Dermis blood vessel endothelial cell (primary cell): ENCODE measurements at places on chromosomes 7 and 10.

GRCh38 chr7:145106001-145106400 is 270.1 kb upstream of the TPK1 start:
- DNase-seq, result no peak

- DNase-seq, result no peak
Measured at GRCh38 chr10:50579491-50580261, 44.1 kb downstream of the SGMS1 start.

DNA sequence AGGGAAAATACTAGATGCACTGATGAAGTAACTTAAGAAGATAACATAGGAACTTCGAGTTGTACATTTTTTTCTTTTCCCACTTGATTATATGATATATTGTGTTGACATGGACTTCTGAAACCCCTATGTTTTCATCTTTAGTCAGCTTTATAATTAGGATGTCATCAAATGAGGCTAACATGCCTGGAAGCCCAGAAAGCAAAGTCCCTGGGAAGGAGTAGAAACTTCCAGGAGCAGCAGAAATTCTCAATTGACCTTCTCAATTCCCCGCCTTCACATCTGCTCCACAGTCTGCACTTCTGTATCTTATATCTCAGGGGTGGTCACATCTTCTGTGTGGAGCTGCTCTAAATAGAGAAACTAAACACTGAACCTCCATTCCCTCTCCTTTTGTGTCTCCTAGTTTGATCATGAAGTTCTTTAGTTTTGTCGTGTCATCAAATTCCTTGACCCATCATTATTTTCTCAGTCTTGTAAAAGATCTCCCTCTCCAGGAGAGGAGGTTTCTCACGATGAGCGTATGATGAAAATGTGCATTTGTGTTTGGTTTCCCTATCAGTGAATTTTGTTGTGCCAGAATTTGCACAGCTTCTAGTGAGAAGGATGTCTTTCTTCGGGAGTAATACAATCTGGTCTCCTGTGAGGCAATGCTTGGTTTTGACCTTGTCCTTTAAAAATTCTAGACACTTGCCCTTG is 303.3 kb downstream of the SUGCT start:
- no peak for DNase-seq

- DNase-seq, result no peak
Measured at GRCh38 chr10:32905466-32905865, 52.6 kb downstream of the ITGB1 start.

DNA sequence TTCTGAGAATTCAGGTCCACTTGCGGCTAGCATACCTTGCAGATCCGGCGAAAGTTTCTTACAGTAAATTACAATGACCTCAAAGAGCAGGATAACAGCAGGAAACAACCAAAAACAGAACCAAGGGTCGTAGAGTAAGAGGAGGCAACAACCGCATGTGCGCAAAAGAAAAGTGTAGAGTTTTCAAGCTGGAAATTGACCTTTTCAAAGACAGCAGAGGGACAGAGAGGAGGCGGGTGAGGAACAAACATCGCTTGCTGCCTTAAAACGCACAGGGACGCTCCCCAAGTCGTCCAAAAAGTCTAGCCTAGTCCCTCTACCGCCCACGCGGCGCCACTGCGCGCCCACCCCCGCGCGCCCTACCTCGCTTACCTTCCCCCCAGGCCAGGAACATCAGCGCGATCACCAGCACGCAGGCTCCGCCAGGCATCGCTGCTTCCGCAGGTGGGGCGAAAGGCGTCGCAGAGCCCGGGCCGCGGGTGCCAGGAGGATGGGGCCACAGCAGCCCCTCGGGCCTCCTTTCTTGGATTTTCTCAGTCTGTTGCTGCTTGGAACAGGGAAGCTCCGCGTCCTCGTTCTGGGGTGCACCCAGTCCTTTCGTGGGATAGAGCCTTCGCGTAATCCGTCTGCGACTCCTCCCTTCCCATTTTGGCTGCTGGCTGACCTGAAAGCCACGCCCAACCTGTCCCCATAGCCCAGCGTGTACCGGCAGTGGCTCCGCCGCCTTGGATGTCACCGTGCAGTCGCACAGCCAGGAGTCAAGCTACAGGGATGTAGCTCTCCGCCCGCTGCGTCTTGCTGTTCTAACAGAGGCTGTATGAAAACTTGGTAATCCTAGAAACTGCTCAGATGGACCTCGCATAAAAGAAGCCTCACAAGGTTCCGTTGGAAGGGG is at the start of gene VWDE:
Gene VWDE (minus strand): TSS at position 579 of the 895 bp plus-strand sequence. CDS start 149 bp downstream, at position 430.
- peak; percentile 9 for DNase-seq

DNA sequence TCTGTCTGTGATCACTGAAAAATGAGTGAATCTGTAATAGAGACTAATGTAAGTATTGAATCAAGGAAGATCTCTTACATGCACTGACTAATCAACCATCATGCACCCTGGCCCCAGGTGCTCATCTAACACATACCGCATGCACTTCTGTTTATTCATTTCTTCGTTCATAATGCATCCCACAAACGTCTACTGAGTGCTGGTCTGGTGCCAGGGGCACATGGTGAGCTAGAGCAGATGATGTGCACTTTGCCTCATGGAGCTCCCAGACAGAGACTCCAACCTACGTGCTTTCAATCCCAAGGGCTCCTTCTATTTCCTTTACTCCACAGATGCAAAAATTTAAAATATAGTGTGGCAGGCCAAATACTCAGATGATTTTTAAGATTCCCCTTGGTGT is 10.7 kb downstream of the C10orf90 start:
- no peak for DNase-seq

GRCh38 chr10:8403711-8404371 is 349.4 kb downstream of the GATA3 start:
- DNase-seq, result no peak

DNA sequence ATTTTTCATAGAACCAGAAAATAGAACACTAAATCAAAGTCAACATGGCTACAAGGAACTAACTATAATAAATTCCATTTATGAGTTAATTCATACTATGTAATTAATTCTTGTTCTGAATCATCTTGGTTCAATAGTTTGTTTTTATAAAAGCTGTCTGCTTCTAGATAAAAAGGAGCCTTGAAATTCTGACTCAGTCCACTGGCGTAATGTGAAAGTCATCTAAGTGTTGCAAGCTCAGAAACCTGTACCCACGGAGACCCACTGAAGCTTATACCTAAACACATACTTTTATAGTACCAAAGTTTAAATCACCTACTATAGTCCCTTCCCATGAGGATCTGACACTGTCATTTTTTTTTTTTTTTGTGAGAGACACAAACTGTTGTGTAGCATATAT is 489.4 kb downstream of the SEMA3D start:
- peak; percentile 57 for DNase-seq

- no peak for DNase-seq
Measured at GRCh38 chr10:48291190-48291589, 15.3 kb upstream of the MAPK8 start.

GRCh38 chr7:149713061-149713730 is 60.2 kb downstream of the ZNF467 start:
- DNase-seq, result no peak

- peak; percentile 80 for DNase-seq
Measured at GRCh38 chr7:81618396-81619014, 151.3 kb downstream of the HGF start.

DNA sequence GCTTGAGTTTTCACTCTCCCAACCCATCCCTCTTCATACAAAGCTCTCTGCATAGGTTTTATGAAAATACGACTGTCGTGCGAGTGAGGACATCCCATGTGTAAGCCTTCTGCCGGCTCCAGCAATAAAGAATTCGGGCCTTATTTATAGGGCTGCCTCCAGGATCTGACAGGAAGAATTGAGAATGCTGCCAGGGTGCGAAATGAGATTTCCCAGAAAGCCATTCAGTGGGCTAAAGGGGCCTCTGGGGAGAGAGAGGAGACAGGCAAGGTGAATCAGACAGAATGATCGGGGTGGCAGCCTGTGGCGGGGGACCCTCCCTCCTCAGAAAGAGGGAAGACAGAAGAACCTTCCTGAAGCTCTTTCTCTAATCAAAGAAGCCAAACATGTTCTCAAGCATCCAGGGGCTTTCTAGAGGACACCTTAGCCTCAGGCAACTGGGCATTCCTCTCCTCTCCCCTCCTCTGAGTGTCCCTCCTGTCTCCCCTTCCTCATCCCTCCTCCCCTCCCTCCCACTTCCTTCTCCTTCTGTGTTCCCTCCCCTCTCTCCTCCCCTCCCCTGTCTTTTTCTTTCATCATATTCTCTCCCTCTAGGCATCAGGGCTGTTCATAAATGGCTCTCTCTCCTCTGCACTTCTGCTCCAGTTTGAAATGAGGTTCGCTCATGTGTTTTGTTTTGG is 410.9 kb downstream of the TYW1 start:
- DNase-seq, result no peak

DNA sequence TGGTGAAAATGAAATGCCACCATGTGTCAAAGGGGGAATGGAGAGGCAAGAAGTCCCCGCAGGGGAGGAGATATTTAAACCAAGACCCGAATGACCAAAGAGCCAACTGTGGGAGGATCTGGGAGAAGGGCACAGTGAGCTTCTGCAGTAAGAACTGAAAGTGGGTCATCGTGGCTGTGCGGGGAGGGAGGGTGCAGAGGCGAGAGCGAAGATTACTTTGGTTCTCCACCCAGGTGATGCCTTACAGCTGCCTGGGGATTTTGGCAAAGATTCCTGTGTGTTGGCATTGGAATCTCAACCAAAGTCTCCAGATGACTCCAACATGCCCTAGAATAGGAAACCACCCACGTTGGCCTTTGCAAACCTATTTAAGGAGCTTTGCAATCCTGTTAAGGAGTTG is 44.2 kb upstream of the ADAM12 start:
- DNase-seq, result no peak

DNA sequence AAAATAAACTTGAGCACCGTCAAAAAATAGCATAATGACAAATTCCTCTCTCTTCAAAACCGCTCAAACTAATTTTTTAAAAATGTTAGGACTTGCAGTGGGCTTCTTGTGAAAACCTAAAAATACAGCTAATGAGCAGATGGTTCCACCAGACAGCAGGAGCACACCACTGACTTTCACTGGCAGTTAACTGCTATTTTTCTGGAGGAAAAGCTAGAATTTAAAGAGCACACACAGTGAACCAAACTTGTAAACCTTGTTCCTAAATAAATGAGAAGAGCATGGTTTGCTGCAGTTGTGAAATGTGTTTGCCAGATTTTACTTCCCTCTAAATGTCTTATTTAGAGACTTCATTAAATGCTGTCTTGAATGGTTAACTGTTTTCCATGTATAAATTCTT is 143.9 kb downstream of the RAPGEF5 start:
- no peak for DNase-seq

DNA sequence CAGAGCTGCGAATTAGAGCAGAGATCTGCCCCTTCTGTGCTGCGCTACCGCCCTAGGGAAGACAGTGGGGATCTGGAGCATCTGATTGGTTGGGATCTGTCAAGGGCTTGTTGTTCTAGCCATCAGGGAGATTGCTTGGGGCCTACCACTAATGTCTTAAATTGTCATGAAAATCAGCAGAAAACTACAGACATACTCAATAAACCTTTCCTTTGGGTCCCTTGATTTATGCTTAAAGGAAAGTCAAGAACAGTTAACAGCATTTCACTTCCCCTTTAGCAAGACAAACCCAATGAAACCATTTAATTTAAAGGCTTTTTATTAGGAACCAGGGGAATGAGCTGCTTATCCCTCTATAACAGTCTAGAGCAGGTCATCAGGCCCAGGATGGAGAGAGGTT is 10.0 kb downstream of the SLC25A28 start:
- DNase-seq, result no peak

DNA sequence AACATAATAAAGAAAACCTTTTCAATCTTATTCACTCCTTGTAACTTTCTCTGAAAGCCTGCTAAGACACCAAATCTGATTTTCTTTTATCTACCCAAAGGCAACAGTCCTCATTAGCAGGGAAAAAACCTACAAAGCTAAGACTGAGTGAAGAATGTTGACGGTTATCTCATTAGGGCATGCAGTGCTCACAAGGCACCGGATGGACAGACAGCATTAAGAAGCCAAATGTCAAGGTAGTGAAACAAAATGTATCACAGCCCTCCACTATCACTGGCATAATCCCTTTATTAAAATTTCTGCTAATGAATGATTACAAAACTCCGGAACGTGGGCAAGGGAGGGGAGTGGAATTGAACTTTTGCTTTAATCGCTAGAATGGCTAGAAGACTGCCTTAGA is 442.8 kb downstream of the NEBL start:
- DNase-seq, result no peak

- DNase-seq, result no peak
Measured at GRCh38 chr7:103119791-103120291, 29.1 kb downstream of the NAPEPLD start.

- DNase-seq, result no peak
Measured at GRCh38 chr7:39686261-39686924, 63.0 kb downstream of the RALA start.

- DNase-seq, result no peak
Measured at GRCh38 chr7:106247841-106248240, 36.9 kb downstream of the NAMPT start.

DNA sequence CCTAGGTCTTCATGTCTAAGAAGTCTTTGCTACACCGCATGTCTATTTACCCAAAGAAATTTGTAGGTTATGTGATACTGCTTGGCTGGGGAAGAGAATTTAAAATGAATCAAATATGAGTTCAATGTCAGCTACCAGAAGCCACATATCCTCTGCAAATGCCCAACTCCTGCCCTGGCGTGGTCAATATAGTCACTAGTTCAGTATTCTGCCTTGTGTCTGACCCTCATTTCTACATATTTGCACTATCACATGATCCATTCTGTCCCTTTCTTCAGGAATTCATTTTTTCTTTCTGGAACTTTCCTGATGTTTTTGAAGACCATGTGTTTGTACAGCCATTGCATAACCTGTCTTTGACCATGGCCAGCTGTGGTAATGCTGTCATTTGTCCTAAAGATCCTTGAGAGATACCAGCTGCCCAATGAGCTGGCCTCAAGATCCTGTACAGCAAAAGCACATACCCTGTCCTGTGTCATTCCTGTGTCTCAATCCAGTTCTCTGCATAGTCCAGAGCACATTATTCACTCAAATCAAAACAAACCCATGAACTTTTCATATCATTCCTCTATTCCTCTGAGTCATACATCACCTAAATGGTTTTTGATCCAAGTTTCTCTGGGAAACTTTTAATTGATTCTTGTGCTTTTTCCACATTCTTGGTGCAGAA is 524.5 kb downstream of the PARD3 start:
- DNase-seq, result peak; percentile 21

DNA sequence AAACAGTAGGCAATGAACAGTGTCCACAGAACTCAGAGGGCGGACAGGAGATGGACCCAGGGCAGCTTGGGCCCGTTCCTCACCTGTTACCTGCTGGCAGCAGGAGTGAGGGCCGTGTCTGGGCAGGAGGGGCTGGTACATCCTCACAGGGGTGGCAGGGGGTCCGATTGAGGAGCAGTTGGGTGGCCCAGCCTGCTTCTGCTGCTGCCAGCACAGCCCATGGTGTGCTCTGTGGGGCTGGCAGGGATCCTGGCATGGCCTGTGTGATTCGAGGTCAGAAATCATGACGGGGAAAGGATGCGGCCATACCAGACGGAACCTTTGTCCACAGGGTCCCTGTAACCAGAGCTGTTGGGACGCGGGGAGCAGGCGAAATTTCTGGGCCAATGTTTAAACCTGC is 49.6 kb downstream of the INPP5A start:
- no peak for DNase-seq
